Left renal cortex interstitium (tissue), 4 donors: ENCODE measurements at places on chromosomes 11 and 22. TPM values are rescaled to one million over a fixed set of nuclear protein-coding genes. Genes with fewer than 3 reads are reported as not detected.

GRCh38 chr11:2362414-2362813 lies 14.7 kb upstream of the CD81 start:
- DNase-seq = no peak

DNA sequence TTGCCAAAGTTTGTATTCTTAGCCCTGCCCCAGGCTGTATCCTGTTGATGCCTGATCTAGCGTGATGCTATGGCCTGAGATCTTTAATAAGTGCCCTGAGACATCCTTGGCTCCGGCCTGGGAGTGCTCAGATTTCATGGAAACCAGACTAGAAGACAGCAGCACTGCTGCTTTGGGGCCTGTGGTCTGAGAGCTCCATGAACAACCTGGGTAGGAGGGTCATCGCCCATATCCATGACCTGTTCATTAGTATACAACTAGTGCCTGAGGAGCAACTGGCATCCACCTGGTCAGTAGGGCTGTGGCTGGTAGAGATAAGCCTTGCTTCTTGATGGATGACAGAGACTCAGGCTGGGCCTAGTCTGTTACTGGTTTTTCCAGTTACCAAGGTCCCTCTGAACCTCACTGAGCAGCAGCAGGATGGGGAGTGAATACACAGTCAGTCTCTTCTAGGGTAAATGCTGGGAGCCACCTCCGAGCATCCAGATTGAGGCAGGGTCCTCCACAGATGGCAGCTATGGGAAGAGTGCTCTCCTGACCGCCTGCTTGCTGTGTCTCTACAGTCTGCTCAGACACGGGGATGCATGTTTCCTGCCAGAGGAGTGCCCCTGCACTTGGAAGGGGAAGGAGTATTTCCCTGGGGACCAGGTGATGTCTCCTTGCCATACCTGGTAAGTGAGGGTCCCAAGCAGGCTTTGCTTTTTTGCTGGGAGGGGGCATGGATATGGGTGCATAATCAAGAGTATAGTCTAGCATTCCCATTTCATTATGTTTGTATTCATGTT lies 39.0 kb downstream of the OTOG start:
- DNase-seq = no peak

DNA sequence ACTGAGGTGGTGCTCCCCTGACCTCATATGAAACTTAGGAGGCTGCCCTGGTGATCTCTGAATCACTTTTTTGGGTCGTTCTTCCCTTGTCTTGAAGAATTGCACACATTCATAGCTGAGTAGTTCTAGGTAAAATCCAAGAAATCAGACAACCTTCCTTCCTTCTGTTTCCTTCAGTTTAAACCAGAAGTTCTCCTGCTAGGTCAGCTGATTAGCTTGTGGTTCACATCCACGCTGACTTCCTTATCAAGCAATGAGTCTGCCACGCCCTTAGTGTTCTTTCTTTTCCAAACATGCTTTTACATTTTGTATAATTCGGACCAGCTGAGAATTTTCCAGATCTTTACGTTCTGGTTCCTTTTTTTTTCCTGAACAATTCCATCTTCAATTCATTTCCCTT lies 892.8 kb downstream of the NTM start:
- no peak for DNase-seq

DNA sequence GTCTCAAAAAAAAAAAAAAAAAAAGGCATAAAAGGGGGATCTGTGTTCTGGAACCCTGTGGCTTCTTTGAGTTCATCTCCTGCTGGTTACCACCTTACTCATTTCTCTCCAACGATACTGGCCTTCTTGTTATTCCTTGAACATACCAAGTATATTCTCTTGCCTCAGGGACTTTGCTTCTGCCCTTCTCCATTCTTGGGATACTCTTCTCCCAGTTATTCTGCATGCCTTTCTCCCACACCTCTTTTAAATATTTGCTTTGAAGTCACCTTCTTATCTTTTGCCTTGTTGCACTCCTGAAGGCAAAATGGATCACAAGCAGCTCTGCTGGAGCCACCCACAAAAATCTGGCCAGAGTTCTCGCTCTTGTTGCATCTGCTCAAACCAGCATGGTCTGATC lies 76.0 kb upstream of the RRM1 start:
- DNase-seq = no peak

GRCh38 chr22:50202130-50202666 lies 1.4 kb downstream of the SELENOO start:
- no peak for DNase-seq

DNA sequence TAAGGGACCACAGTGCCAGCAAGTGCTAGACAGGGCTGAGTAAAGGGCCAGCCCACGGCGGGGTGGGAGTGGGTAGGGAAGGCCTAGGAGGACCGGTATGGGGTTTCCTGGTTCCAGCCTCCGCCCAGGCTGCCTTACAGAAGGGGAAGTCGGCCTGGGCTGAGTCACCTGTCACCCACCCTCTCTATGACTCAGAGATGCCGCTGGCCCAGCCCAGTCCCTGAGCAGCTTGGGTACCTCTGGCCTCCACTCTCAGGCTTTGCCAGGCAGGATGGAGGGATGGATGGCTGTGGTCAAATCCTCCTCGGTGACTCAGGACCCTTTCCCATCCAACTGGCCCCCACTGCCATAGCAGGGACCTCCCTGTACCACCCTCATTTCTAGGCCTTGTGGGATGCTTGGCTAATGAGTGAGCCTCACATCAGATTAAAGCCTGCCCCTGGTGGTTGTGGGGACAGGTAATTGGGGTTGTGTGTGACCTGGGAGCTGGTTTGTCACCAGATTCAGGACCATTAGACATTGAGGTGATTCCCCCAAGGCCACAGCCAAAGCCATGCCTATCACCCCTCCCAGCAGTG lies 13.9 kb downstream of the SLC35E4 start:
- DNase-seq = no peak

GRCh38 chr22:36865346-36865745 lies 4.5 kb downstream of the NCF4 start:
- DNase-seq = no peak

- no peak for DNase-seq
Observed at GRCh38 chr11:19827399-19828135, 114.9 kb downstream of the NAV2 start.

DNA sequence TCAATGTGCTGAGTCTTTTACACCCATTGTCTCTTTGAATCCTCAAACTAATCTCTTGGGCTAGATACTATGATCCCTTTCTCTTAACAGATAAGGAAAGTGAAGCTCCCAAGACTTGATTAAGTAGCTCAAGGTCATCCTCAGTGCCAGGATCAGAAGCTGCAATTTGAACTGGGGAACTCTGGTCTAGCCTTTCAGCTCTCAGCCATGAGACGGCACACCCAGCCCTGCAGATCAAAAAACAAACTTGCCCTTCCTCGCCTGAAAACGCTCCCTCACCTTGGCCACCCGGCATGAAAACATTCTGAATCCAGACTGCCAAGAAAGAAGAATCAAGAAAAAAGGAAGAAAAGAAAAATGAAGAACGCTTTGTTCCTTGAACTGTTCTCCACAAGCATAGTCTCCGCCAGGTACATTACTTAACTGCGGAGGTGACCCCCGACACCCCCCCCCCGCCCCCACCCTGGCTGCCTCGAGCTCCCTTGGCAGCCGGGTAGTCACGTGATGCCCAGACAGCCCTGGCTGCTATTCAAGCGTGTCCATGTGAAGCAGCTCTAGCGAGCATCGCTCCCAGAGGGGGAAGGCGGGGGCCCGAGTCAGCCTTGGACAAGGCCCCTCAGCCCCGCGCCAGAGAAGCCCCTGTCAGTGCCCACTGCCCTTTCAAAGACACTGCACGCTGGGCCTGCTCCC lies 451.2 kb downstream of the MIAT start:
- DNase-seq = no peak

GRCh38 chr11:127073621-127074020 lies 73.1 kb upstream of the KIRREL3 start:
- DNase-seq = no peak

DNA sequence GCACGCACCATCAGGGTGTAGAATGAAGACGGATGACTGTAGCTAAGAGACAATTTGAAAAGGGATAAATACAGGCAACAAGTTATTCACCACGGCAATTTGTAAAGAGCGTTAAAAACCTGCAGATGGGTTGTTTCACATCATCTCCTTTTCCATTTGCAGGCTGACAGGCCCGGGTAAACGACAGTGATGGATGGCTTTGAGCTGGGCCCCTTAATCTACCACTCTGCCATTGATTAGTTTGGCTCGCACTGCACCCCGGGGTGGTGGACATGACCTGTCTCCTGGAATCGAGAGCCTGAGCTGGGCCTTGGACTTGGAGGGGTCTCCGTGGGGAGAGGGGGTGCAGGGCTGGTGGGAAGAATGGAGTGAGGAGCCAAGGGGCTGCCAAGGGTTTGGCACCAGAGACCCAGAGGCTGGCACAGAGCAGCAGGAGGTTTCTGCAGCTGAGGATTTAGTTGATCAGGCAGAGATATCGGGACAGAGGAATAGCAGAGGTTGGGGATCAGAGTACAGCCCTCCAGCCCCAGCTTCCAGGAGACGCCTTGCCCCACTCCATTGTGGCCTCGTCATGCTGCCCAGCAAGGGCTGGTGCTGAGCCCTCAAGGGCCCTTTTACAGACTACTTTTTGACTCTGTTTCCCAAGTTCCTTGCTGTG lies 110.6 kb upstream of the NECTIN1 start:
- DNase-seq = no peak

DNA sequence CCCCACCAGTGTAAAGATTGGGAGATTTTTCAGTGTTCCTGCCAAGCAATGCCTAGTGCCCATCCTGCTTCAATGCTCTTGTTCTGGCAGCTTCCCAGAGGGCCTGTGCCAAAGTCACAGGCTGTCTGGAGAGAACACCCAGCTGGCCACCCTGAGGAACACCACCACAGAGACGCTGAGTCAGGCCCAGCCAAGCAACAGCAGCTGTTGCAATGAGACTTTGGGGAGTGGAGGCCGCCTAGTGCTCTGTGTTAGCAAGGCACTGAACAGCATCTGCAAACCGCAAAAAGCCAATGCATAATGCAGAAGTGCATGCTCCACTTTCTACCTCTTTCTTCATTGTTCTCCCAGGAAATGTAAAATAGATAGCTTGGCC lies 168.1 kb downstream of the NXPE2 start:
- DNase-seq = no peak

DNA sequence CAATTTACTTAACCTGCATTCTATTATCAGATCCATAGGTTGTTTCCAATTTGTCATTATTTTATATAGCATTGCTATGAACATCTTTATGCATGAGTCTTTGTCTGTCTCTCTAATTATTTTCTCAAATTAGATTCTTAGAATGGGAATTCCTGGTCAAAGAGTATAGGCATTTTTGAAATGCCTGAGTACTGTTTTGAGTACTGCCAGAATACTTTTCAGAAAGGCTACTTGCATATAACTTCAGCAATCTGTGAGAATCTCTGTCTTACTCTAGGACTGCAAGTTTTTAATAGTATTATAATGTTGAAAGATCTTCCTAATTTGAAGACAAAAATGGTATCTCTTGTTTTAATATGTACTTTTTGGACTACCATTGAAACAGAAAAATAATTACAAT lies 56.6 kb downstream of the KCNC1 start:
- no peak for DNase-seq

GRCh38 chr11:96242191-96242847 lies 100.7 kb downstream of the MAML2 start:
- DNase-seq = no peak

- peak; percentile 69 for DNase-seq
Observed at GRCh38 chr11:35087648-35088047, 51.3 kb upstream of the CD44 start.

DNA sequence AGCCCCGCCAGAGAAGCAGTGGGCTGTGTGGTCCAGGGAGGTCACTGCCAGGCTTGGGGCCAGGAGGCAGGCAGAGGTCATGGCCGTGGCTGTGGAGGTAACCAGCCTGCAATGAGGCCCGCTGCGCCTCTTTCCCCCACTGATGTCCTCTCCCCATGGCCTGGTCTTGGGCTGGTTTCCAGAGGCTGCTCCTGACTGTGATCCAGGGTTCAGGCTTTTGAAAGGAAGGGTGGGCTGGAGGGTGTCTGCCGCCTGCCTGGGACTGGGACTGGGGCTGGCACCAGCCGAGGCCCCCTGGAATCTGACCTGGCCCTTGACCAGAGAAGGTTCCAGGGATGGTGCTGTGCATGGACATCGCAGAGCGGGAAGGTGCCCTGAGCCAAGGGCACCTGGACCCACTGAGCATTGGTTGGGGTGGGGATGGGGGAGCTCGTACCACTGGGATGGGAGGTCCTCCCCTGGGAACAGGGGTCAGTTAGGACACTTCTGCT lies 59.6 kb upstream of the THY1 start:
- no peak for DNase-seq

- DNase-seq = no peak
Observed at GRCh38 chr22:44584256-44584902, 86.3 kb upstream of the RTL6 start.

DNA sequence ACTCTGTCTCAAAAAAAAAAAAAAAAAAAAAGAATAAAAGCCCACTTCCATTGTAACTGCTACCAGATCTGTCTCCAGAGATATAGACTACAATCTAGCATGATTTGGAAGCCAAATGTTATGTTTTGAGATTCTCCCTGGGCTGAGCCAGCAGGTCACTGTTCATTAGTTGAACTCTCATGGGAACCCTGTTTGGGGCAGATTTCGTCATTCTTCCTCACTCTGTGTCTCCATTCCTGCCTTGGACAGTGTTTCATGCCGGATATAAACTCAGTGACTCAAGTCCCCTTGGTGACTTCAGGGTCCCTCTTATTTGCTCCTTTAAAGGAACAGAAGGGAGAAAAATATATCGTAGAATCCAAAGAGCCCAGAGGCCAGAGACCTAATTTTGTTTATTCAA lies 378.1 kb downstream of the LARGE1 start:
- no peak for DNase-seq

DNA sequence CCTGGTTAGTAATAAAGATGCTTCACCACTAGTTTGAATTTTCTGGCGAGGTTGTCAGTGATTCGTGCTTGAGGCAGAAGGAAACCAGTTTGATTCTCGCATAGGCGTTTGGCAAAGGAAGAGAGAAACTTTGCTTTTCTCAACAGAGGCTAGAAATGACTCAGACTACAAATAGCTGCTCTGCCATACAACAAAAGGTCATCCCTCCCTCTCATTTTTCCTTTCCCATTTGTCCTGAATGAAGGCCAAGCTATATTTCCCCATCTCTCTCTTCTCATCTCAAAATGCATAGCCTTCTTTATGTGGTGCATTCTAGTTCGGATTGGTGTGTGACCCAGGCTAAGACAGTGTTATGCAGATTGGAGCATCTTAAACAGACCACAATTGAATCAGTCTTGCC lies 741.4 kb downstream of the NTM start:
- no peak for DNase-seq

- no peak for DNase-seq
Observed at GRCh38 chr22:25638638-25639037, 74.2 kb downstream of the GRK3 start.

Gene BTG4
- not detected for polyA plus RNA-seq

Gene TMPRSS13
- polyA plus RNA-seq = 0.56 TPM

Gene HBB
- 91.1 TPM for polyA plus RNA-seq

Gene ARSA
- polyA plus RNA-seq = 28.9 TPM

Gene SSTR3
- 0.83 TPM for polyA plus RNA-seq

Gene APOA4
- polyA plus RNA-seq = not detected

Gene OR10D3
- polyA plus RNA-seq = not detected

Gene DDX10
- 94.9 TPM for polyA plus RNA-seq

Gene ELMOD1
- 0.21 TPM for polyA plus RNA-seq

Gene SLC17A6
- 0.14 TPM for polyA plus RNA-seq

Gene RFPL3
- not detected for polyA plus RNA-seq
